ENCODE measurements at places on chromosomes 7 and 10. TPM values are rescaled to one million over a fixed set of nuclear protein-coding genes. Genes with fewer than 3 reads are reported as not detected.

GRCh38 chr7:6536262-6537260 lies 14.7 kb downstream of the GRID2IP start:
- DNase-seq = peak; percentile 51

DNA sequence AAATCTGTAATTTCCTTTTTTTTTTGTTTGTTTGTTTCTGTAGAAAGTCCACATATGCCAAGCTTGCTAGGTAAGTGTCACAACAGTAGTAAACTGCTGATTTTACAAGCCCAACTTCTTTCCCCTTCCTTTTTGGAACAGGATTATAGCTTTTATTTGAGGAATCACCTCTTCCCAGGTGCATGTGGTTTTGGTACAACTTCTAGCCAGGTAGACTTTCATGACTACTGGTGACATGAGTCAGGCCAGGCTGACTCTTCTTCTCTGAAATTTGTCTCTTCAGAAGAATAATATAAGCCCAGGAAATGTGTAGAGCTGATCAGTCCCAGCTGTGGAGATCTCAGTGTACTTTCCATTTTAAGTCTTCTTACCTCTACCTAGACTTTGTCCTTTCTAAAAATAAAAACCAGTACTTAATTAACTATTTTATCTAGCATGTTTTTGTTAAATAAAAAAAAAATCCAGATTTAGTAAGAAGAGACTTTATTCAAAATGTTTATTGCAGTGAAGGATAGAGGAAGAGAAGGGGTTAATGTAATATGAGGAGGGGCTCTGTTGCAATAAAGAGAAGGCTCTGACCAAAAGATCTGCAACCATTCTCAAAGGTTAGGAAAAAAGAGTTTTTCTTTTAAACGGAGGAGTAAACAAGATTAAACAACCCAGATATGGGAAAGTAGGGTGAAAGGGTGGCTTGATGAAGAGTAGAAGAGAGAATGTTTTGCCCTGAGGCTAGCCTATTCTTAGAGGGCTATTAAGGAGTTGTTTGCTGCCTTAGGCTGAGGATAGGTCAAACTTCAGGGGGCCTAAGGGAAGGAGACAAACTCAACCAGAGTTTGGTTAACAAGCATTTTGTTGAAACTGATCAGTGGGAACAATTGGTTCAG lies 664.2 kb downstream of the SORCS1 start:
- DNase-seq = no peak

GRCh38 chr7:156401617-156402016 lies 239.0 kb upstream of the RNF32 start:
- no peak for DNase-seq

DNA sequence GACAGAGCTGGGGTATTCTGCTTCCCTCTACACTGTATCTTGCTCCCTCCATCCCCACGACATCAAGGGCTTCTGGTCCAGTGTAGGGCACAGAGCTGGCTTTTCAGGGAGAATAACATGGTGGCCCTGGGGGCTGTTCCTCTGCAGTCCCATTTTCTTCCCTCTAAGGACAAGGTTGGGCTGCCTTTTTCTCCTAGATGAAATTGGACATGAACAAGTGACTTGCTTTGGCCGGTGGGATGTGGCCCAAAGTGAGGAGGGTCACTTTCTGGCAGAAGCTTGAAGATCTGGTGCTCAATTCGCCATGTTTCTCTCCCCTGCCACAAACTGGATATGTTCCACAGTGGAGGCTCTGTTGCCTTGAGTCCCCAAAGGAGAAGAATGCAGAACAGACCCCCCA lies 235.7 kb downstream of the EMX2 start:
- DNase-seq = no peak

DNA sequence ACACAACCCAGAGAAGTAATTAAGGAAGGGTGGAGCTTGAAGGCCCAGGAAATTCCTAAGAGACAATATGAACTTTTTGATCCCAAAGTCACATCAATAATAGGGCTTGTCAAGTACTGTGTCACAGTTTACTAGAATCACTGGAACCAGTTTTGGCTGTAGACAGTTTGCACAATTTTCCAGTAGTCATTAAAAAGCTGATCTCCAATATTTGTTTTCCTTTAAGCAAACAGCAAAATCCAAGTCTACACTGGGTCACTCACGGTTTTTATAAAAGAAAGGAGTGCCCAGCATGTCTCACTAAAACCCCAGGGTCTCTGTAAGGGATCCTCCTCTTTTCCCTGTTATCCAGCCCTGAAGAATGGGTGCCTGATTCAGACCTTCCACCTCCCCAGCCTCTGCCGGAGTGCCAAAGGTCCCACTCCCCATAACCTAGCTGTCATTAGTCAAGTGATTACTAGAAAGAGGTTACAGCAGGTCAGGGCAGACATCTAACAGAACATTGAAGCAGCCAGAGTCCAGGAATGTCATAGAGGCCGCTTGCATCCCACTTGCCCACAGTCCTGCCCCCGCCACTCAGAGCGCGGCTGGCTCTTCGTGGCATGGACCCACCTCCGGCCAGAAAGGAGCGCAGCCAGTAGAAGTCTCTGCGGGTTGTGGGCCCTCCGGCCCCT lies 552 bp downstream of the SLC25A16 start:
- no peak for DNase-seq

GRCh38 chr10:105718207-105718995 lies 1077.3 kb downstream of the SORCS3 start:
- no peak for DNase-seq

DNA sequence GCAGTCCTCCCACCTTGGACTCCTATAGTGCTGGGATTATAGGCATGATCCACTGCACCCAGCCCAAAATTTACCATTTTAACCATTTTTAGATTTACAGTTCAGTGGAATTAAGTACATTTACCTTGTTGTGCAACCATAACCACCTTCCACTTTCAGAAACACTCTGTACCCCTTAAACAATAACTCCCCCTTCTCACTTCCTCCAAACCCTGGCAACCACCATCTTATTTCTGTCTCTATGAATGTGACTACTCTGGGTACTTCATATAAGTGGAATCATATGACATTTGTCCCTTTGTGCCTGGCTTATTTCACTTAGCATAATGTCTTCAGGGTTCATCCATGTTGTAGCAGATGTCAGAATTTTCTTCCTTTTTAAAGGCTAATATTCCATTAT lies 33.6 kb downstream of the SUFU start:
- DNase-seq = no peak

DNA sequence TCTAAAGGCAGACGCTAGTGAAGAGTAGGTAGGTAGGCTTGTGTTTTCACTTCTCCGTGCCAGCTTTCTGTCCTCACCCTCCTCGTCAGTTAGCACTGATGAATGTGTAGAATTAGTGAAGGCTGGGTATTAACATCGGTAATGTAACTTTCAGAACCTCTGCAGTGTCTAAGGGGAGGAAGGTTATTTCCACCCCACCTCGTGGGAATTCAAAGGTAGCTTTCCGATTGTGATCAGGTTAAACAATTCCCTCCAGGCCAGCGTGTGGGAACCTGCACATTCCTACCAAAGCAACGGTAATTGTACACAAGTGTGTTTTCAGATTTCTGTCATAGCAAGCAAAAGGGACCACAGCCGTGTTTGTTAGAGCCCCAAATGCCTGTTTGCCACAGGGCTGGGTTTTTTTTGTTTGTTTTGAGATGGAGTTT lies 405.0 kb upstream of the GALNT17 start:
- DNase-seq = no peak

The HUS1 gene
- 50.0 TPM for total RNA-seq

- no peak for DNase-seq
Observed at GRCh38 chr7:106042196-106042611, 69.9 kb downstream of the SYPL1 start.

GRCh38 chr10:50545846-50546245 lies 77.9 kb downstream of the SGMS1 start:
- no peak for DNase-seq

The ASB10 gene
- not detected for total RNA-seq

DNA sequence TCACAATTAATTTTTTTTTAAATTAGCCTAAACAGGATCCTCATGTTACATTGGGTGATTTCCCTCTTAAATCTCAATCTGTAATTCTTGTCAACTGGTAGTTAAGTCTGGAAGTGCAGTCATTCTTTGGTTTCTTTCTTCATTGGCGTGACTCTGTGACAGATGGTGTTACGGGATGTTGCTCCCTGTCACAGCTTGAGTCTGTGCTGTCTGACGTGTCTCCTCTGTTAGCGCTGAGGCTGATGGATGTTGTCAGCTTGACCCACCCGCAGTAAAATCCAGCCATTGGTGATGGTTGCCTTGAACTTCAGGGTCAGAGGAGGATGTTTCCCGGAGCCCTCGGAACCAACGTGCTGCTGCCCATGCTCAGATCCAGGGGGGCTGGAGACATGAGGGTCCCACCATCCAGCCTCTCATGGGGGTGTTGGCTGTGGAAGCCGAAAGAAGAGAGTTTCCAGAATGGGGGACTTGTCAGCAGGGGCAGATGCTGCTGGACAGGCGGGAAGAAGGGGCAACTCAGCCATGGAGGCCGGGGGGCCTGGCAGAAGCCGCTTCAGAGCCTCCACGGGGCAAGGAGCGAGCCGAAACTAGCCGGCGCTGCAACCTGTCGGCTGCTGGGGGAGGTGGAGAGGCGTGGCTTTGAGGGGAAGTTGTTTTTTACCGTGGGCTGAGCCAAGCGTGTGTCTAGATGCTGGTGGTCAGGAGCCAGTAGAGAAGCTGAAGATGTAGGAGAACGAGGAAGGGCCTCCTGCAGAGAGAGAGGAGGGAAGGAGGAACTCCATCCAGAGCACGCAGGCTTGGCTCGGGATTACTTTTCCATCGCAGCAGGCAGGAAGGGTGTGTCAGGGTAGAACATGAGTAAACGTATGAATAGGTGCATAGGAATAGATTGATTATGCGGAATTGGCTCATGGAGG lies 3.5 kb downstream of the SUN1 start:
- DNase-seq = no peak

The SPDYE11 gene
- not detected for total RNA-seq

GRCh38 chr7:92831716-92832533 lies 4.4 kb downstream of the CDK6 start:
- DNase-seq = peak; percentile 85

DNA sequence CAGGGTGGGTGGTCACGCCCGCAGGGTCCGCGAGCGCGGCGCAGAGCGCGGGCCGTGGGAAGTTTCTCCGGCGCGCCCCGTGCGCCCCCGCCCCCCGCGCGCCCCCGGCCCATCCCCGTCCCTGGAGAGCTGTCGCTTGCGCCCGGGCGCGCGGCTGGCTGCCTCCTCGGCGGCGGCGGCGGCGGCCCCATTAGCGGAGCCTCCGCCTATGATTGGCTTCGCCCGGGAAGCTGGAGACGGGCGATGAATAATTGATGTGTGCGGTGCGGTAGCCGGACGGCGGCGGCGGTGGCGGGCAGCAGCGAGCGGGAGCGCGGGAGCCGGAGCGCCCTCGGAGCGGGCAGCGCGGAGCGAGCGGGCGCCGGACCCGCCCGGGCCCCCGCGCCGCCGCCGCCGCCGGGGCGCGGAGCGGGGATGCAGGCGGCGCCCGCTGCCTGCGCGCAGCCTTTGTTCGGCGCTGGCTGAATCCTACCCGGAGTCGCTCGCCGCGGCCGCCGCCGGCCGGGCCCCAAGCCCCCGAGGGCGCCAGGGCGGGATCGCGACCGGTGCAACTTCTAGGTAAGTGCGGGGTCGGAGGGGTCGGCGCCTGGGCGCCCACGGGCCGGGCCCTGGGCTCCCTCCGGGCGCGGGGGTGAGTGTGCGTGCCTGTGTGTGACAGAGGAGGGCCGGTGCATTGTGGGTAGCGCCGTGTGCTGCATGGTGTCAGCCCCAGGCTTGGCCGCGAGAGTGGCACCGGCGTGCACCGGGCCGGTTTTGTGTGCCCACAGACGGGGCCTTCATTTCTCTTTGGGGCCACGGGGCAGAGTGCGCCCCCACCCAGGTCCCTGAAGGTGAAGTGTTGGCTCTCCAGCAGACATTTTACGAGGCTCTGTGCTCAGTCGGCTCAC lies 103.8 kb upstream of the PPIF start:
- DNase-seq = no peak

DNA sequence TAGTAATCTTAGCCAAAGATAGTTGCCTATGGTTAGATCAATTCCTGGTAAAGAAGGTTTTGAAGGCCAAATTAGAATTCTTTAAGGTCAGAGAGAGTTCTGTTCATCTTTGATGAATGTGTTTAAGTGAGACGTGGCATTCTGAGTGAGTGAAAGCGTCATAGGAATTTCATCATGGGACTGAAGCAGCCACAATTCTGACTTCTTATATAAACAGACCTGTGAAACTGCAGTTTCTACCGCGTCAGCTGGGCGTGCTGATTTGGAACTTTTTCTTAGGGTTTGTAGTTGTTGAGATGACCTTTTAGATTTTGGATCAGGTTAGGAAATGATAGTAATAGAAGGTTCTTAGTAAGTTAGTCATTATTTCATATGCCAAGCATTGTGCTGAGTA lies 103.8 kb downstream of the CNNM2 start:
- DNase-seq = no peak

DNA sequence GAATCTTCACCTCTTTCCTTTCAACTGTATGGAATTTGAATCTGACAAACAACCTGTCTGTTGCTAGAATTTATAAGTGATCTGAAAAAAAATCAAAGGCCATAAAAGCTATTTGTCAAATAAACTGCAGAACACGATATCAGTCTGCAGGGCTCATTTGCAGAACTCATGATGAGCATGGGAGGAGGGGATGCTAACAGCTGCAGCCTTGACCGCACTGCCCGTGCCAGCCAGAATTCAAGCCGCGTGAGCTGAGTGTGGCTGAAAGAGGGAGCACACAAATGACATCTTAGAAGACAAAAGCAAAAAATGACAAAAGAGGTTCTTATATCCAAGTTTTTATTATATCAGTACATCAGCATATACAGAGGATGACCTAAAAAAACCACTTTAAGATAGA lies 15.7 kb downstream of the LRRTM3 start:
- no peak for DNase-seq

DNA sequence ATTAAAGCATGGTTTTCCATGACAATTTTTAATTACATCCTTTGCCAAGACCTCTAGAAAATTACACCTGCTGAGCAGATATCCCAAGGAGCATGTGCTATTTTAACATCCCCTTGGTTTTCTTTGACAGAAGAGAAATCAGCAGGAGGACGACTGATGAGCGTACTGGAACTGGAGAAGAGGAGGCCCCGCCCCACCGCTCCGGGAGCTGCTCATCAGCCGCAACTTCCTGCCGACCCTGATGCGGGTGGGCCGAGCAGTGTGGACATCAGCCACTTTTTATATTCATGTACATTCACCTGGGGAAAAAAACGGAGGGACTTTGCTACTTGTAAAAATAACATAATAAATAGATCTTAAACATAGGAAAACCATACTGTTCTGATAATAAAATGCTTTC lies 54.2 kb downstream of the CDC123 start:
- no peak for DNase-seq

DNA sequence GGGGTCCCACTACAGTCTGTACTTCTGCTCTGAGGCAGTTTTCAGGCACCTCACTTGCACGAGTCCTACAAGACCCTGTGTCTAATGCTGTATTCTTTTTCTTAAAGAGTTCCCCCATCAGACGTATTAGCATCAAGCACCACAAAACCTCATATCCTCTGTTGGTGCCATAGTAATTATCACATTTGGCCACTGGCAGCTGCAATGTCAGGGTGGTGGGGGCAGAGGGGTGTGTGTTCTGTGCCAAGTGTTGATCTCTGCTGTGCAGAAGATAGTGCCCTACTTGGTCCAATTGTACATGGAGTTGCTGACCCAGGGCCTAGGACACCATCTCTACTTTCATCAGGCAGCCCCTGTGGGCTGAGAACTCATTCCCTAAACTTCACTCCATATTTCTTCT lies 20.0 kb upstream of the JAZF1 start:
- no peak for DNase-seq

- DNase-seq = peak; percentile 70
Observed at GRCh38 chr7:41107938-41108448, 594.9 kb downstream of the INHBA start.

The MYH16 gene
- total RNA-seq = 0.78 TPM

The GSAP gene
- 9.6 TPM for total RNA-seq
